ENCODE measurements at places on chromosomes 3 and 15.
A peak's percentile ranks its signal among the peaks of the same experiment; 100 is the strongest.

- DNase-seq = no peak
Measured at GRCh38 chr3:148062590-148062989, 635.1 kb upstream of the AGTR1 start.

- no peak for DNase-seq
Measured at GRCh38 chr3:28151608-28152228, 89.7 kb upstream of the CMC1 start.

GRCh38 chr3:191269289-191270085 is 59.7 kb upstream of the CCDC50 start:
- DNase-seq = no peak

GRCh38 chr15:67033012-67033411 is 32.4 kb upstream of the SMAD3 start:
- DNase-seq = no peak

DNA sequence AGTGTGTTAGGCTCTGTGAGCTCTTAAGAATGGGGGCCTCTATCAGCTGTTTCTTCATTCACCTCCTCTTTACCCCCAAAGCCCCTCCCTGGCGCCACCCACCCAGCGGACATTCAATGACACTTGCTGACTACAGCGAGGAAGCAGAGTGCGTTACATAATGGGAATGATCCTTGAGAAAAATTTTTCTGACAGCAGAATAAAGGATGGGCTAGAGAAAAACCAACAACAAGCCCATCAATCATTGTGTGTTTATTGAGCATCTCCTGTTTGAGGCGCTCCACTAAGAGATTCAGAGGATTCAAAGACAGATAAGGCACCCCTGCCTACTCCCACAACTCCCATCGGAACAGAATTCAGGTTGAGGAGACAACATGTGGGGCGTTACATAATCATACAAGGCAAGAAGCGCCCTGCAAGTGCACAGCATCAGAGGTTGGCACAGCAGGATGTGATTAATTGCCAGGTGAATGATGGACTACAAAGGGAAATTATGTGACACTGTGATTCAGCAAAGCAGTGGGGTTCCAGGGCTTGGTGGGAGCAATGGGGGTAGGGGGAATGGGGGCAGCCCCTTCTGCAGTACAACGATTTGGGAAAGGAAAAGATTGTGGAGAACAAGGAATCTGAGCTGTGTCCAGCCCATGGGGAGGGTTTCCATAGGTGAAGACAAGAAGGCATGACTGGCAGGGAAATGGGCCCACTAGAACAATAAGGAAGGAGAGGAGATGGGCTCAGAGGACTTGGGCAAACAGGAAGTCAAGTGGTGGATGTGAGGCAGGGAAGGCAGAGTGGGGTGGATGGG is 141.3 kb upstream of the ATP2B2 start:
- DNase-seq = no peak

- DNase-seq = peak; percentile 58
Measured at GRCh38 chr3:169085827-169086226, 577.7 kb downstream of the MECOM start.

DNA sequence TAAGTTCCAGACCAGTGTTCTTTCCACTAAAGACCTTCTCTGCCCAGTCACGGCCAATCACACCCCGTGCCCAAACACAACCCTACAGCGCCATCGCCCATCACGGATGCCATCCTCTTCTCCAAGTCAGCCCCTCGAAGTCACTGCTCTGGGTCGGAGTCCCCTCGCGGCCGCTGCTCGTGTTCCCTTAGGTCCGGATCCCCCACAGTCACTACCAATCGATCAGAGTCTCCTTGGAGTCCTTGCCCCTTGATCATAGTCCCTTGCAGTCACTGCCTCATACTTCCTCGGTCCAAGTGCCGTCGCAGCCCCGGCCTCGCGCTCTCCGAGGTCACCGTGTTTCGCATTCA is 461 bp downstream of the PCYT1A start:
- DNase-seq = no peak

DNA sequence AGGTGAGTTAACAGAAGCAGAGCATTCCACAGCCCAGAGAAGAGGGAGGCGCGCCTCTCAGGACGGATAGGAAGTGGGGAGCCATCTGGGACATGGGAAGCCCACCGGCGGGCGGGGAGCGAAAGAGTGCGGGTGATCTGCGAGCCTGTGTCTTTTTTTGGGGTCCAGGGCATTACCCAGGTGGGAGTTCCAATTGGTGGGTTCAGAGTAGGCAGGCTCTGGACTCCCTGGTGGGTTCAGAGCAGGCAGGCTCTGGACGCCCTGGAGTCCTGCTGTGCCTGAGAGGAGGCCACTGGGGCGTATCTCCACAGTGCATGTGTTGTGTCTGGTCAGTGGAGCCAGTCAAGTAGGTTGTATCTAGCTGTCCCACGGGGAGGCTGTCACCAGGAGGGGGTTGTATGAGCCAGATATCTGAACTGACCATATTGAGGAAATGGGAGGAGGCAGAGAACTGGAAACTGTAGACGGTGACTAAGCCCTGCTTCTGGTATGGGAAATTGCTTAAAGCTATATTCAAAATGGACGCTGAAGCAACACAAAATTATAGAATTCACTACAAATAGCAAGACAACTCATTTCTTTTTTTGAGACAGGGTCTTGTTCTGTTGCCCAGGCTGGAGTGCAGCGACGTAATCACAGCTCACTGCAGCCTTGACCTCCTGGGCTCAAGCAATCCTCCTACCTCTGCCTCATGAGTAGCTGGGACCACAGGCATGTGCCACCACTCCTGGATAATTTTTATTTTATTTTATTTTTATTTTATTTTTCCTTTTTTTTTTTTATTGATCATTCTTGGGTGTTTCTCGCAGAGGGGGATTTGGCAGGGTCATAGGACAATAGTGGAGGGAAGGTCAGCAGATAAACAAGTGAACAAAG is 34.5 kb upstream of the CHST2 start:
- no peak for DNase-seq

DNA sequence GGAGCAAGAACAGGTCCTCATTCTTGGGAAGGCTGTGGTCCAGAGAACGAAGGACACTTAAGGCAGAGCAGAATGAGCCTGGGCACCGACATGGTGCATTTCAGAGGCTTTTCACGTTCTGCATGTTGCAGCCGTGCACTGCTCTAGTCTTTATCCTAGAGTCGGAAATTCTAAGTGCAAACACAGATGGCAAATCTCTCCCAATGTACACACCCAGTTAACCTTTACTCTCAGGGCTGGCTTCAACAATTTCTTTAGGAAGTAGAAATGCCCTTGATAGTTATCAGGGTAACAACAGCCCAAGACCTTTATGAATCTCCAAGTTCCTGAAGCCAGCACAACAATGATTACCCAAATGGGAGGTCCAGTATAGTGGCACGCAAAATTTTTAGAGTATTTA is 39.1 kb upstream of the LRTM1 start:
- DNase-seq = no peak

DNA sequence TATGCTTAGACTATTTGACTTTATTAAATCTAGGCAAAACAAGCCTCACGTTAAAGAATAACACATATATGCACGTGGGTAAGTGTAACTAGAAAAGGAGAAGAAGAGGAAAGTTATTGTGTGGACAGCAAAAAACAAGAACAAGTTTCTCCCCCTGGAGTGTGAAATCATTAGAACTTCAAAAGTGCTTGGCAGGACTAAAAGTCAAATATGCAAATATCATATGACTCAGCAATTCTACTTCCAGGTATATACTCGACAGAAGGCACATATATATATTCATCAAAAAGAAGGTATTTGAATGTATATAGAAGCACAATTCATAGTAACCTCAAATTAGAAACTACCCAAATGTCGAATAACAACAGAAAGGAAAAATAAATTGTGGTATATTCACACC is 68.9 kb upstream of the STXBP5L start:
- DNase-seq = no peak

DNA sequence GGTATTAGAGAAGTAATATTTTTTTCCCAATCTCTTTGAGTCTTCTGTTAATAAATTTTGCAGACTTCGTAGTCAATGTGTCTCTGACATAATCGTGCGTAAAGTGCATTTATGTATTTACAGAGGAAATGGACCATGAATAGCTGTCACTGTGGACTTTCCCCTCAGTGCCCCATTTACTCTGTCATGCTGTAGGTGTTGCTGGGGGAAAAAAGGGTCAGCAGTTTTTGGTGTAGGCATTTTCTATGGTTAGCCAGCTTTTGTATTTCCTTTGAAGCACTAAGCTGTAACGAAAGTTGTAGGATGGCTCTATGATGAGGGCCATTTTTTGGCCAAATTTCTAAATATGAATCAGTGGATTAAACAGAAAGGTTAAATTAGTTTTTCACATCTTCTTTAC is 598.4 kb downstream of the FGF12 start:
- DNase-seq = no peak

DNA sequence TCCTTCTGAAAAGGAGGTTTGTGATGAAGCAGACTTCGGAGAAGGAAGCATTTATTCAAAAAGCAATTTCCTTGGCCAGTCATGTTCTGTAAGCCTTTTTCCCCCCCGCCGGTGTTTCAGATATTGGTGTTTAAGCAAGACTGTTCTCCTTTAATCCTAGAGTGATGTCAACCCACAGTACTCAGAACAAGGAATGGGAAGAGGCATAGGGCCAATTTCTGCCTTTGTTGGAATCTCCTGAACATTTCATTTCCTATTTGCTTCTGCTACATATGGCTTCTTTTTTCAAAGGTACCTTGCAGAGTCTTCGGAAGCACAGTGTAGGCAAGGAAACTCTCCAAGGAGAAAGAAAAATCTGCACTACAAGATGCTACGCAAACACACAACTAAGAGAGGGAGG is 713.1 kb upstream of the CFAP20DC start:
- DNase-seq = no peak

DNA sequence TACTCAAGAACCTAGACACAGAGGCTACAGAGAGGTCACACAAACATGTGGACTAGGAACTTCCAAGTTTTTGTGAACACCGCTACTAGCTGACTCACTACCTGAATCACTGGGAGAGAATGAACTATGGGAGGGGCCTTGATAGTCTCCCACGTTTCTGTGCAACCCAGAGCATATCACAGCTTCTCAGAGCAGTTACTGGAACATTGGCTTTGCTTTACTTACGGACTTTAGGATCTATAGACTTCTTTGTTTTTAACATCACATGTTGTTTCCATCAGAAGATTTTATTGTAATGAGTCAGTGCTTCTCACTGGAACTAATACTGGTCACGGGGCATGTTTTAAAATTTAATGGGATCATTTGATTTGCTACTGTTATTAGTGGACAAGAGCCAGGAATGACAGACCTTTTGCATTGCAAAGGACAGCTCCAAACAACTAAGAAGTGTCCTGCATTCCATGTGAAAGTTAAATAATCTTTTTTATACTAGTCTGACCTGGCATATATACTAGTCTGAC is 35.6 kb downstream of the RTP4 start:
- DNase-seq = peak; percentile 10

- DNase-seq = no peak
Measured at GRCh38 chr15:72838311-72838731, 54.8 kb upstream of the ADPGK start.

DNA sequence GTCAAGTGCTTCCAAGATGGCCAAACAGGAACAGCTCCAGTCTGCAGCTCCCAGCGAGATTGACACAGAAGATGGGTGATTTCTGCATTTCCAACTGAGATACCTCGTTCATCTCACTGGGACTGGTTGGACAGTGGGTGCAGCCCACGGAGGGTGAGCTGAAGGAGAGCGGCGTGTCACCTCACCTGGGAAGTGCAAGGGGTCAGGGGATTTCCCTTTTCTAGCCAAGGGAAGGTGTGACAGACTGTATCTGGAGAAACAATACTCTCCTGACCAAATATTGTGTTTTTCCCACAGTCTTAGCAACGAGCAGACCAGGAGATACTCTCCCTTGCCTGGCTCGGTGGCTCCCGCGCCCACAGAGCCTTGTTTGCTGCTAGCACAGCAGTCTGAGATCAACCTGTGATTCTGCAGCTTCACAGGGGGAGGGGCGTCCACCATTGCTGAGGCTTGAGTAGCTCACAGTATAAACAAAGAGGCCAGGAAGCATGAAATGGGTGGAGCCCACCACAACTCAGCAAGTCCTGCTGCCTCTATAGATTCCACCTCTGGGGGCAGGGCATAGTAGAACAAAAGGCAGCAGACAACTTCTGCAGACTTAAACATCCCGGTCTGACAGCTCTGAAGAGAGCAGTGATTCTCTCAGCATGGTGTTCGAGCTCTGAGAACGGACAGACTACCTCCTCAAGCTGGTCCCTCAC is 293.5 kb upstream of the SUCLG2 start:
- DNase-seq = no peak

DNA sequence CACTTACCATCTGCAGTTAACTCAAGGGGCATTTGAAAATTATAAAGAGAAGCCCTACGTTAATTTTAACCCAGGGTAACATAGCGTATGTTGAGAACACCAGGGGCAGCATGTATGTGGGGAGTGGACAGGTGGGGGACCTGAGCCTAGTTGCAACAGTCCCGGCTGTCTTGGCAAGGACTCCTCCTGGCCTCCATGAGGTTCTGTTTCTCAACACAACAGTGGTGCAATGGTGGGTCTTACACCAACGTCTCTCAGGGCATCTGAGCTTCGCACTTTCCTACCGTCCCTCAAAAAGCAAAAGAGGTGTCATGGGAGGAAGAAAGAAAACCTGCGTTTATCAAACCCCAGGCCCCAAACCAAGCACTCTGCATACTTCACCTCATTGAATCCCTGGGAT is 50.6 kb downstream of the MGLL start:
- DNase-seq = no peak

DNA sequence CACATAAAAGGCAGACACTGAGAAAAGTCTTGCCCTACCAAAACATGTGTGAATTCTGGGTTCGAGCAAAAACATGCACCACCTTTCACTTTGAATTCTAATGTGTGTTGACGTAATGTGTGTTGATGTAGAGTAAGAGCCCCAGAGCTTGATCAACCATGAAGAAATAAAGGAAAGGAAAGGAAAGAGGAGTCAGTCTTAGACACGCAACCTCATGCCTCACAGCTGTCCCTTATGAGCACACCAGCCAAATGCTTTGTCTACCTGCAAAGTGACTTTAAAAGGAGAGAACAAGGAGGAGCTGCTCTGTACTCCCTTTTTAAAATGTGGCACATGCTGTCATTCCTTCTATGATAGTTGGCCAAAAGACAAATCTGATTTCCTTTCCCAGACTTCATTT is 80.8 kb downstream of the RFTN1 start:
- DNase-seq = no peak

- DNase-seq = no peak
Measured at GRCh38 chr3:46848271-46849044, 14.8 kb downstream of the MYL3 start.

DNA sequence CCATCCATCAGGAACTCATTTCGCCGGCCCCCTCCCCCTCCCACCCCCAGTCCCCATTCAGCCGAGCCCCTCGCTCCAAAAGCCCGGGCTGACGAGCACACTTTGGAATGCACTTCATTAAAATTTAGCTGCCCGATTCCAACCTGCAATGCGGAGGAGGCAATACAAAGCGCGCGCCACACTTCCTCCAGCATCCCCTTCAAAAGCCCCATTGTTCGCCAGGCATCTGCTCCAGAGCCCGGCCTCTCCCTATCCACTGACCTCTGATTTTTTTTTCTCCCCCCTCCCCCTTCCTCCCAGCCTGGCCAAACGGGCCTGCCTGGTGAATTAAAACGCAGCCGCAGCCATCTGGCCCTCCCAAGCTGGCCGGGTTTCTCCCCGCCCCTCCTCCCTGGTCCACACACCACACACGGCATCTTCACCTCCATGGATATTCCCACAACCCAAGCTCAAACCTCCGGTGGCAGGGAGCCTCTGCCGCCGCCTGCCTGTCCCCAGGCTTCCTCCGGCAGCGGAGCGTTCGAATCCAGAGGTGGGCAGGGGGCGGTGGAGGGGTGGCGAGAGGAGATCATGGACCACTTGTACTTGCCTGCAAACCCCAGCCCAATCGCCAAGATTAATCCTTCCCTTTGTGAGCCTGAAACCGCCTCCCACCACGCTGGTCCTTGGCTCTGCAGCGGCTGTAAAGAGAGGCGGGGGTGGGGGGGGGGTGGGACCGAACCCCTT is 441.3 kb downstream of the MAGI1 start:
- no peak for DNase-seq

Data from prostate gland (tissue), 2 donors.